ENCODE measurements at places on chromosomes 13 and 19.

DNA sequence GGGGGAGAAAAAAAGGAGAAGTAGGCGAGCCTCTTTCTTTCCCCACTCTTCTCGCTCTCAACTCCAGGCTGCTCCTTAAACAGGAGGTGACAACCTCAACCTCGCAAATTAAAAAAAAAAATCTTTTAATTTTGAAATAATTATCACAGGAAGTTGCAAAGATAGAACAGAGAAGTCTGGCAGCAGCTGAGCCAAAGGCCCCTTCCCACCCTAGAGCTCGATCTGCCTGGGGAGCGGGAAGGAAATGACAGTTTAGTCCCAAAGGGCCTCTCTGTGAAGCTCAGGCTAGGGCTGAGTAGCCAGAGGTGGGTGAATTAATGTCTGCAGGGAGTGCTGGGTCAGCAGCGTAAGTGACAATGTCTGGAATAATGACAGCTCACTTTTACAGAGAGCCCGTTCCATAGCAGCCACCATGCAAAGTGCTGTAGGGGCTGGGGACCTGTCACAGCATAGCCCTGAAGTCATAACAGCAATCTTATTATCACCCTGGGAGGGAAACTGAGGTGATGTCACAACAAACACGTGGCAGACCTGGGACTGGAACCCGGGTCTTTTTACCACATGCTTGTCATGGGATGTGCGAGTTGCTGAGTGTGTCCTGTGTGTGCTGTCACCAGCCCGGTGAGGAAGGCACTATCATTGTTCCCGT lies 8.8 kb upstream of the CD22 start:
- DNase-seq = no peak

- DNase-seq = peak; percentile 6
Measured at GRCh38 chr13:34290661-34291060, 472.7 kb downstream of the RFC3 start.

DNA sequence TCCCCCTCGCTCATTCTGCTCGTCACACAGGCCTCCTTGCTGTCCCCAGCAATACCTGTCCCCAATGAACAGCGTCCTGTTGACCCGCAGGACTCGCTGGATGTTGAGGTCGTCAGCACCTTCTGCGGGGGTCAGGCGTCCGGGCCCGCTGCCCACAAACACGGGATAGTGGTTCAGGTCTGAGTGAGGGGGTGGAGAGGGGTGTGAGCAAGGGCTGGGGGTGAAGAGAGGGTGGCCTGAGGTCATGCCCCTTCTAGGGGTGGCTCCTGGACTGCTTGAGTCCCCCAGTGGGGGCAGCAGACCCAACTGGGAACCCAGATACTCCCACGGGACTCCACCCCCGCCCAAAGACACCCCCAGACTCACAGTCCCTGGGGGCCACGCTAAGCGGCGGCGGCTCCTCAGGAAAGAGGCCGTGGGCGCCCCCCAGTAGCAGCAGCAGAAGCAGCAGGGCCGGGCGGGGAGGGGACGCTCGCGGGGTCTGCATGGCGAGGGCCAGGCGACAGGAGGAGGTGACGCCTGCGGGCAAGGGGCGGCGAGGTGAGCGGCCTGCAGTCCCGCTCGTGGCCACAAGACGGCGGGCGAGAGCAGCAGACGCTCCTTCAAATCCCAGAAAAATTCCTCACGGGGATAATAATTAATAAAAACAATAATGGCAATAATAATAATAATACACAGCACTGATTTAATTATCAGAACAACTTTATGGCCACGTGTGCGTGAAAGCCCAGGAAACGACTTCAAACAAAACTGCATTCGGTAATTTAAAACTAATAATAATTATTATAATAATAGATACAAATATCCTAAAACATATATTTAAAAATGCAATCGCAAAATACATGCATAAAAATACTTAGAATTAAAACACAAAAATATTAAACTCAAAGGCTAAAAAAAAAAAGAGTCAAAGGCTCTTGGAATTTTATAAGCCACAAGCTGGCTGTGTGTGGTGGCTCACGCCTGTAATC lies 1.2 kb downstream of the SEMA6B start:
- peak; percentile 67 for DNase-seq

GRCh38 chr13:62629618-62630017 lies 1214.0 kb upstream of the PCDH20 start:
- no peak for DNase-seq

- DNase-seq = peak; percentile 53
Measured at GRCh38 chr13:22447132-22447886, 733.5 kb upstream of the SGCG start.

DNA sequence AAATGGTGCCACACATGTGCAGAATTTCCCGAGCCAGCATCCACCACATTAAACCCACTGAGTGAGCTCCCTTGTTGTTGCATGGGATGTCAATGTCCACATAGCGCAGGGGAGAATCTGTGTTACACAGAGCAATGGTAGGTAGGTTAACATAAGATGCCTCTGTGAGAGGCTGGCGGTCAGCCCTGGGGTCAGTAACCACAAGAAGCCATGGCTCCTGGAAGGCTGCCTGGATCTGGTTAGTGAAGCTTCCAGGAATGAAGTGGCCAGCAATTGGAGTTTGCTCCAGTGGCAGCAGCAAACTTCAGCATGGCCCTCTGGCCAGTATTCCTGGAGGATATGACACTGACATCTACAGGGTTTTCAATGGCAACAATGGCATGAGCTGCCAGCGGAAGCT lies 37.0 kb upstream of the PCDH9 start:
- no peak for DNase-seq

DNA sequence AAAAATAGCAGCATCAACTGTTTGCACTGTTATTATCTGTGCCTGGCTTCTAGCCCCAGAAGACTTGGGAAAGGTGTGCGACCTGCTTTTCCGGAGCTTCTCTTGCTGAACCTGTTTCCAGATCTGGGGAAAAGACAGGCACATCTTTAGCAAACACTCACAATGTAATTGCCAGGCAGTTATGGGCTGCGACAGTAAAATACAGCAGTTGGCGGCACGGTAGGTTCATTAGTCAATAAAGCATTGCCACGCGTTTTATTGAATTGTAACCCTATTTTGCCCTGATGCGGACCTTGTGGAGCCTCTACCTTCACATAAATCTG lies 223.7 kb upstream of the TSHZ3 start:
- DNase-seq = no peak

- DNase-seq = no peak
Measured at GRCh38 chr19:33467851-33468250, 53.7 kb downstream of the PEPD start.

- DNase-seq = no peak
Measured at GRCh38 chr13:51435002-51435578, 17.7 kb downstream of the INTS6 start.

DNA sequence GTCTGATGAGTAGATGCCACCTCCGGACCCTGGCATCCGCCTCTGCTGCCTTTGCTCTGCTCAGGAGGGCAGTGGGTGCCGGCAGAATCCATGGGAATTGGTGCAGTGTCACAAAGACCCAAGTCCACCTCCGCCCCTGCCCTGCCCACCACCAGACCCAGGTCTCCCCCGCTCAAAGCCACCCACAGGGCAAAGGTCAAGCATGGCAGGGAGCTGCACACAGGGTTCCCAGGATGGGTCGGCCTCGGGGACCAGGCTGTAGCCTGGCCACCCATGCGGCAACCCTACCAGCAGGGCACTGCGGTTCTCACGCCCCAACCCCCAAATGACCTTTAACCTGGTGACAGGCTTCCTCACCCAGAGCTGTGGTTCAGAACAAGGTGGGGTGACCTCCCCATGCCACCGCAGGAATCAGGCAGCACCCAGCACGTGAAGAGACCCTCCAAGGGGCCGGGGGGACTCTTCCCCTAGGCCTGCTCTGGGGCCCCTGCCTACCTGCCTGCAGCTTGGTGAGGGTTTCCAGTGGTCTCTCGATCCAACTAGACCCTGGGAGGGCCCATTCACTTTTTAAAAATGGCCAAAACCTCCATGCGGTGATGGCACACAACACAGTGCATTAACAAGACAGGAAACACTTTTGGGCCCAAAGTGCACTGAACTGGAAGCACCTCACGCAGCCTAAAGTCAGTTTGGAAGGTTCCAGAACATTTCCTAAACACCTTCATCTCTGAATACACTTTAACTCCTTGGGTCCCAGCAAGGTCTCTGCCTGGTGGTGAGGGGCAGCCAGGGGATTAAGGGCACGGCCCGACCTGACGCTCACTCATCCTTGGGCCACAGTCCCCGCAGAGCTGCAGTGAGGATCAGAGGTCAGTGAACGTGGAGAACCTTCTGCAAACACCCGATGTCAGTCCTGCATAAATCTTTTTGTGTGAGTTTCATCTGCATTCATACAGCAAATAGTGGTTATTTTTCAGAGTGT lies 11.0 kb downstream of the GAS6 start:
- no peak for DNase-seq

- DNase-seq = peak; percentile 2
Measured at GRCh38 chr13:75931116-75931515, 295.0 kb downstream of the LMO7 start.

GRCh38 chr19:1360818-1361461 lies 22.8 kb upstream of the NDUFS7 start:
- peak; percentile 75 for DNase-seq

DNA sequence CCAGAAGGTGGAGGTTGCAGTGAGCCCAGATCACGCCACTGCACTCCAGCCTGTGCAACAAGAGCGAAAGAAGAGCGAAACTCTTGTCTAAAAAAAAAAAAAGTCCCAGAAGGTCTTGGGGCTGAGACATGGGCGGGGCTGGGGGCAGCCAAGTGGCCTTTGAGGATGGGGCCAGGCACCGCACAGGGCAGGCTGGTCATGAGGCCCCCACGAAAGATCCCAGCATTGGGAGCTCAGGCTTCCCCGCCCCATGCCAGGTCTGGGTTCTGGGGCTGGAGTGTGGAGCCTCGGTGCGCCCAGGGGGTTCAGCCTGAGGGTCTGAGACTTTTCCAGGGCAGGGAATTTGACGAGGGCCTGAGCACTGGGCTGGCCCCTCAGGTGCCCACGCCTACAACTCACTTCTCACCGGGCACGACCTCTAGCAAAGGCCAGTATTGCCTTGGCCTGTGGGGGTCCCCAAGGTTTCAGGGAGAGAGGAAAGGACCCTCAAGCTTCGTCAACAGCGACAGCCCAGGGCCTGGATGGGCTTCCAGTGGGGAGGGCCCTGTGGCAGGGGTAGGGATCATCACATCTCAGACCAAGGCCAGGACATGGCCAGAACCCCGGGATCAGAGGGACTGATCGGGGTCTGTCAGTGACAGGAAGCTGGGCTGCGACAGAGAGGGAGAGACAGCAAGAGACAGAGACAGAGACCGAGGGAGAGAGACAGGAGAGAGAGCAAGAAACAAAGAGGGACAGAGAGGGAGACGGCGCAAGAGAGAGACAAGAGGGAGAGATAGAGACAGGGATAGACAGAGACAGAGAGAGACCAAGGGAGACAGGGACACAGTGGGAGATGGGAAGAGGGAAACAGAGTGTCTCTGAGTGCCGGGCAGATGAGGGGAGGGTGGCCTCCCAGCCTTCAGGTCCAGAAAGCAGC lies 7.5 kb upstream of the MEX3D start:
- DNase-seq = no peak

GRCh38 chr13:111923991-111924677 lies 142.8 kb upstream of the SOX1 start:
- no peak for DNase-seq

DNA sequence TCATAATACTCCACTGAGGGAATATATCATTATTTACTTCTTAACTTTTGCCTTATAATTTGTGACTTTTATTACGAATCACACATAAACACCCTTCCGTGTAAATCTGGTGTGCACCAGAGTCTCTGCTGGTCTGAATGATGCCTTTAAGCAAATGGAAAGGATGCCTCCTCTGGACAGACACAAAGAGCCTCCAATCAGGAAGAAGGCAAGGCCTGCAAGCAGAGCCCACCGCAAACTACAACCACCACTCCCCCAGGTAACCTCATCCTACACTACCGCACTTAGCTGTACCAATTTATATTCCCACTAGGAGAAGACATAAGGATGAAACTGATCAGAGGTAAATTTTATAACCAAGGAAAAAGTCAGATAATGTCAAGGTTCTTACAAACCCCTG lies 137.6 kb downstream of the KLF12 start:
- DNase-seq = no peak

DNA sequence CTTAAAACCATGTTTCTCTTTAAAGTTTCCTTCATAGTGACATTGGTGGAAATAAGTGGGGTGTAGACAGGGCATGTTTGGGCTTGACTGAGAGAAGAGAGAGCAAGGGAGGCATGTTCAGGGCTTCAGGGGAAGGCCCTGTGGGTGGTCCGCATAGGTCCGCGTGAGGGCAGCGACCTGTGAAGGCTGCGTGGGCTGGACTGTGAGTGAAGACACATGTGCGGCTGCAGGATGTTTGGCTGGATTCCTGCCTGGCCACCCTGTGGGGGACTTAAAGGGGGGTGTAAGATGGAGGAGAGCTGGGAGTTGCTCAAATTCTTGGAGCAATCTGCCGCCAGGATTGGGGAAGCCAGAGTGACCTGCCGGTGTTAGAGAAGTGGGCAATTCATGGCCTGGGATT lies 23.8 kb upstream of the KLF12 start:
- peak; percentile 14 for DNase-seq

GRCh38 chr19:8377598-8377997 lies 12.6 kb upstream of the RAB11B start:
- DNase-seq = no peak

DNA sequence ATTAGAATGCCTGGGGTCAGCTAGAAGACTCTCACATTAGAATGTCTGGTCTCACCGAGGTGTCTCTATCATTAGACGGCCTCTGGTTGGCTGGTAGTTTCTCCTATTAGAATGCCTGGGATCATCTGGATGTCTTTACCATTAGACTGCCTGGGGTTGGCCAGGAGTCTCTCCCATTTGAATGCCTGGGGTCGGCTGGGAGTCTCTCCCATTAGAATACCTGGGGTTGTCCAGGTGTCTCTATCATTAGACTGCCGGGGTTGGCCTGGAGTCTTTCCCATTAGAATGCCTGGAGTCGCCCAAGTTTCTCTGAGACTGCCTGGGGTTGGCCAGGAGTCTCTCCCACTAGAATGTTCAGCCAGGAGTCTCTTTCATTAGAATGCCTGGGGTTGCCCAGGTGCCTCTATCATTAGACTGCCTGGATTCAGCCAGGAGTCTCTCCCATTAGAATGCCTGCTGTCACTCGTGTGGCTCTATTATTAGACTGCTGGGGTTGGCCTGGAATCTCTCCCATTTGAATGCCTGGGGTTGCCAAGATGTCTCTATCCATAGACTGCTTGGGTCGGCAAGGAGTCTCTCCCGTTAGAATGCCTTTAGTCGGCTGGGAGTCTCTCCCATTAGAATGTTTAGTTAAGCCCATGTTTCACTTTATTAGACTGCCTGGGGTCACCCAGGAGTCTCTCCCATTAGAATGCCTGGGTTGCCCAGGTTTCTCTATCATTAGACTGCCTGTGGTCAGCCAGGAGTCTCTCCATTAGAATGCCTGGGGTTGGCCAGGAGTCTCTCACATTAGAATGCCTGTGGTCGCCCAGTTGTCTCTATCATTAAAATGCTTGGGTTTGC lies 1467.8 kb downstream of the UQCRFS1 start:
- no peak for DNase-seq

- no peak for DNase-seq
Measured at GRCh38 chr19:20256606-20257005, 89.6 kb downstream of the ZNF486 start.
